Epithelial cell of proximal tubule (primary cell): ENCODE measurements at places on chromosomes 6 and 20. TPM values are rescaled to one million over a fixed set of nuclear protein-coding genes. Genes with fewer than 3 reads are reported as not detected.

The HLA-DQB1 gene
- 0.51 and 0.58 TPM in 2 replicates for total RNA-seq

The KIAA1755 gene
- total RNA-seq, result 0.06 and 0.29 TPM in 2 replicates

The RGS17 gene
- 3.9 and 8.0 TPM in 2 replicates for total RNA-seq

The GJA10 gene
- not detected in 2 replicates for total RNA-seq

The CGAS gene
- total RNA-seq, result 9.1 and 18.2 TPM in 2 replicates

The C20orf204 gene
- total RNA-seq, result under 0.01 TPM in 1 of 2 replicates, not detected in the other
